ENCODE measurements at places on chromosomes 7 and 10.

GRCh38 chr10:82866424-82867020 lies 991.5 kb downstream of the NRG3 start:
- no peak for DNase-seq

DNA sequence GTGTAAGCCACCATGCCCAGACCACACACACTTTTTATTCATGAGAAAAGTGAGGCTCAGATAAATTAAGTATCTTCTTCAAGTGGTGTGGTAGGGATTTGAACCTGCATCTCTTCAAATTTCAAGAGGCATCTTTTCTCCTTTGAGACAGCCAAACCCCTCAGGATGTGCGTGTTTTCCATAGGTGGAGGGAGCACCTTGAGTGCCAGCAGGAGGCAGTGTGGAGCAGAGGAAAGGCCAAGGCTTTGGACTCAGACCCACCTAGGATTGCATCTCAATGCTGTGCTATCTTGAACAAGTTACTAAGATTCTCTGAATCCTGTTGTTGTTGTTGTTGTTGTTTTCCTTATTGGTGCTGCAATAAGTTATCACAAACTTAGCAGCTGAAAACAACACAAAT lies 40.2 kb upstream of the MYL10 start:
- DNase-seq, result no peak

GRCh38 chr7:1865571-1866255 lies 195.6 kb downstream of the ELFN1 start:
- DNase-seq, result no peak

GRCh38 chr7:155418304-155418703 lies 39.6 kb upstream of the EN2 start:
- no peak for DNase-seq

DNA sequence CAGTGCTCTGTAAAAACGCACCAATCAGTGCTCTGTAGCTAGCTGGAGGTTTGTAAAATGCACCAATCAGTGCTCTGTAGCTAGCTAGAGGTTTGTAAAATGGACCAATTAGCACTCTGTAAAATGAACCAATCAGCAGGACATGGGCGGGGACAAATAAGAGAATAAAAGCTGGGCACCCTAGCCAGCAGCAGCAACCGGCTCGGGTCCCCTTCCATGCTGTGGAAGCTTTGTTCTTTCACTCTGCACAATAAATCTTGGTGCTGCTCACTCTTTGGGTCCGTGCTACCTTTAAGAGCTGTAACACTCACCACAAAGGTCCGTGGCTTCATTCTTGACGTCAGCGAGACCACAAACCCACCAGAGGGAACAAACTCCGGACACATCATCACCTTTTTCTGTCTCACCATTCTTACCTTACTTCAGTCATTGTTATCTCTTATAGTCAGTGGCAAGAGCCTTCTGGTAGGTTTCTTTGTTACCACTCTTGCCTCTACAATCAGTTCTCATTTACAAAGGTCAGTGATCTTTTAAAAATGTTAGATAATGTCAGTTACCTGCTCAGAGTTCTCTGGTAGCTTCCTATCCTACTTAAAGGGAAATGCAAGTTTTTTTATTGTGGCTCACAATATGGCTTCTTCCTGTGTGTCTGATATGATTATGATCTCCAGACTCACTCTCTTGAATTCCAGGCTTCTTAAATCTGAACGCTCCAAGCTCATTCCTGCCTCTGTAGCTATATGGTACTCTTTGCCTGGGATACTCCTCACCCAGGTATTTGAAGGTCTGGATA lies 4.5 kb downstream of the STAM start:
- no peak for DNase-seq

DNA sequence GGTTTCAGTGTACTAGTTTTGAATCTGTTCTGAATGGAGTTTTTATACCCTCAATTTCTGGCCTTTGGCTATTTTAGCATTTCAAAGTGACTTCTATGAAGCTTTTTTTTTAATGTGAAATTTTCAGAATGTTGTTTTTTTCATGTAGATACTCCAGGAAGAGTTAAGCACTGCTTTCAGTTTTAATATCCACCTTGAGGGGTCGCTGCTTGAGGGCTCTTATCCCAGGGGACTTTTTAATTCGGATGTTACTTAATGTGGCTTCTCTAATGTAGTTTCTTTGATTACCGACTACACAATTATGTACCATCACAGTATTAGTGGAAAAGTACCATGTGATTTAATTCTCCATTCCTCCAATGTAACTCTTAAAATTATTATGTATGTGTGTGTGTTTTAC lies 5.2 kb downstream of the IFIT5 start:
- no peak for DNase-seq

DNA sequence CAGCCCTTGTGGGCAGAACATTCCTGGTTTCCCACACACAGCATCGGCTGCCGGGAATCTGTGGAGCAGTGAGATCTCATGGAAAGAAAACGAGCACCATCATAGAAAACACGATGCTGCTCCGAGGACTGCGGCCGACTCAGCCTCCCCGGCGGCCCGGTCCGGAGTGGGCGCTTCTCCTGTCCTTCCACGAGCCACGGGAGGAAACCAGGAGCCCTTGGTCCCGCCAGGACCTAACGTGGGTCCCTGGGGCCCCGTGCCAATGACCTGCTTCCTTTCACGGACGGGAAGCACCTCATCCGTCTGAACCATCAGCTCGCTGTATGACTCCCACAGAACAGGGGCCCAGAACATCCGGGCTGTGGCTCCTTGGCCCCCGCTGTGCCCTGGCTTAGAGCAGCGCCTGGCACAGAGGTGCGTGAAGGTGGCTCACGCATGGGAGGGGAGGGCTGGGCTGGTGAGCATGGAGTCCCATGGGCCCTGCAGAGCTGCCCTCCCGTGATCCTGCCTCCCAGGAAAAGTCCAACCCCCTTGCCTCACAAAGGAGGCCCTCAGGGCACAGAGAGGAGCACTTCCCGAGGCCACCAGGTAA lies 280.5 kb downstream of the MAD1L1 start:
- no peak for DNase-seq

DNA sequence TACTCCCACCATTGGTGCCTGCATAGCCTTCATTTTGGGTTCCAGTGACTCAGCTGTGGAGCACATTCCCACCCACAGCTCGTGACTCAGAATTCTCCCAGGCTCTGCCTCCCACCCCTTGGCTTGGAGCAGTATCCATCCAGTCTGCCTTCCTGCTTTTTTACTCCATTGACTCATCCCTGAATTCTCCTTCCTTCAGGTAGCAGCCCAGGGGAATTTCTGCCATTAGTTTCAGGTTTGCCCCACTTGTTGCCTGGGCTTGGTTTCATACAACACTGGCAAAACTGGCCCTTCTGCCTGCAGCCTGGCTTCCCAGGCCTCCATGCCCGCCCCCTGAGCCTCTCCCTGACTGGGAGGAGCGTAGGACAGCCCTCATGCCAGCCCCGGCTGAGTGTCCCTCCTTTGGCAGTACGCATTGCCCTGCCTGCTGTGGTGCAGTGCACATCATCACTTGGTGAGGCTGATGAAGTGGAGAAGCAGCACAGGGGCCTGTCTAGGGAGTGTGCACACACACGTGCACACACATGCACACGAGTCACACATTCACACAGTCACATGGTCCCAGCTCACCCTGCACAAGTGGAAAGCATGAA lies 55.0 kb downstream of the SNX10 start:
- DNase-seq, result no peak

GRCh38 chr10:76871697-76872295 lies 765.8 kb downstream of the KCNMA1 start:
- DNase-seq, result no peak

- no peak for DNase-seq
Observed at GRCh38 chr7:104040666-104041065, 51.2 kb upstream of the RELN start.

GRCh38 chr7:81308643-81309322 lies 389.9 kb upstream of the SEMA3C start:
- no peak for DNase-seq

DNA sequence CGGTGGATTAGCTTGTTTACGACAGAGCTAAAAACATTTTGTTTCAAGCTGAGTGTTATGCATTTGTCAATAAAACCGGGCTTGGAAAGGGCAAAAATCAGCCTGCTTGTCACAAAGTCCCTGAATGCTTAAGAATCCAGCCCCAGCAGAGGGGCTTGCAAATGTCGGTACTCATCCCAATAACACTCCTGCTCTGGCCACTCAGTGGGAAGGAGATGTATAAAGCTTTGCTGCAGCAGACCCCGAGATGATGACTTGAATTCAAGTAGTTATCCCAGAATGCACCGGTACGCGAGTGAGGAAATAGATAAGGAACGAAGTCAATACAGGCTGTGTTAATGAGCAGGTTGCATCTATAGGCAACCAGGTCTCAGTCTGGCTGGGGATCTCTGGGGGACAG lies 662.3 kb downstream of the CCSER2 start:
- DNase-seq, result no peak

GRCh38 chr7:114943953-114944744 lies 22.3 kb downstream of the MDFIC start:
- DNase-seq, result no peak

DNA sequence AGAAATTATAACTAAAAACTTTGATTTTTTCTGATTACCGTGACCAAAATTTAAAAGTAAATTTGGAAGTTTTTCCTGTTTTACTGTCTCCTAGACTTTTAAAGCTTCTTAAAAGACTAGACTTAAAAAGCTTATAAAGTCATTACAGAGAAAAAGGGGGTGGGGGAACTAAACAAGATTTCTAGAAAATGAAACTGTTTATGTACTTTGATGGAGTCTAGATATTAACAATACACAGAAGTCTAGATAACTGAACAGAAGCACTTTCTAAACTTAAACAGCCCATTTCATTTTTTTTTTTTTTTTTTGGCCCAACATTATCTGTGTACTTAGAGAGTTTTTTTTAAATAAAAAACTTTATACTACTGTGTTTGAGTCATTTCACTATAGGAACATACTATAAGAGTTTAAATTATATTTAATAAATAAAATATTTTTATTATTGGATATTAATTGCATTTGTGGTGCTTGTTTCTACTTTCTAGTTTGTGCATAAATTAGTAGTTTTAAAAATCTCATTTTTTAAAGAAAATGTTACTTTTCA lies 98.5 kb downstream of the PHTF2 start:
- DNase-seq, result no peak

- no peak for DNase-seq
Observed at GRCh38 chr10:131477457-131478121, 166.1 kb upstream of the TCERG1L start.

- no peak for DNase-seq
Observed at GRCh38 chr10:101967713-101968112, 88.3 kb downstream of the ARMH3 start.

- DNase-seq, result no peak
Observed at GRCh38 chr7:53119514-53119941, 84.1 kb downstream of the POM121L12 start.

Measured in stimulated activated CD4-positive, alpha-beta T cell treated with anti-CD3 and anti-CD28 coated beads, Interleukin-1b, Interleukin-23, amount 100 ng/mL, for 1 hour (primary cell).